Kidney capillary endothelial cell (primary cell): ENCODE measurements at places on chromosomes 4 and X.

GRCh38 chrX:81120936-81121371 is 80.8 kb downstream of the HMGN5 start:
- DNase-seq, result peak; percentile 24

DNA sequence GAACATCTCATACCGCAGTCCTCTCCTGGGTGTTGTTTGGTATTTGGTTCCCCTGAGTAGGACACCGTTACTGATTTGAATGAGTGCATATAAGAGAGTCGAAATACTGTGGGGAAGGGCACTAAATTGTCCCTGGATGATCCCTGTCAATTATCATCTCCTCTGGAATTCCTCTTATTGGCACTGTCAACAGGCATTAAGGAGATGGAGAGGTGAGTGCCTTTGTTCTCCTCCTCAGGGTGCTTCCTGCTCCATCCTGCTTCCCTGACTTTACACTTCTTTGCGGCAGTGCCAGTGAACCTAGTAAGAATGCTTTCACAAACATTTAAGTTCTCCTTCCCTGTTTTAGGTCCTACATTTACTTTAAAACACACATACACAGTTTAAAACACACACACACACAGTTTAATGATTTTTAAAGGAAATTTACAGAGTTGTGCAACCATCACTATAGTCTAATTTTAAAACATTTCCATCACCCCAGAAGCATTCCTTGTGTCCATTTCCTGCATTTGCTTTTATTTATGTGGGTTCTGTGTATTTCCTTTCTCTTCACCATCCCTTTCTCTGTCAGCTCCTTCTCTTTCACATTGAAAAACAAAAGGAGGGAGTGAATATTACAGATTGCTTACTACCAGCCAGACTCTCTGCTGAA is 20.9 kb upstream of the ZRSR2 start:
- DNase-seq, result no peak

GRCh38 chr4:92047209-92047875 is 256.4 kb upstream of the GRID2 start:
- no peak for DNase-seq

DNA sequence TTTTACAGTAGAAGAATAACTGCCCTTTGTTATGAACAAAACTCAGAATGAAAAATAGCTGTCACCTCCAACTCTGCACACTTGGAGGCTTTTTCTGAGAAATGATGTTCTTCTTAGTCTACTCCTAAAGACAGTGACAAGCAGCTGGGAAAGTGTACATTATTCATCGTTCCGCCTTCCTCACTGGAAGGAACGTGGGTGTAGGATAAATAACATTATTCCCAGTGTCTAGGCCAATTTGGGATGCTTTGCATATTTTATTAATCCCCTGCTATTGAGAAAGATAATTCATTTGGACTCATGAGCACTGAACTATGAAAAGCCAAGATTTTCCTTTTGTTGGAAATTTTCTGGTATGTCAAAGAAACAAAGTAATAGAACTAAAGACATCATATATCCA is 87.8 kb downstream of the VCX2 start:
- no peak for DNase-seq

- no peak for DNase-seq
Observed at GRCh38 chr4:7956934-7957656, 17.4 kb upstream of the AFAP1 start.

DNA sequence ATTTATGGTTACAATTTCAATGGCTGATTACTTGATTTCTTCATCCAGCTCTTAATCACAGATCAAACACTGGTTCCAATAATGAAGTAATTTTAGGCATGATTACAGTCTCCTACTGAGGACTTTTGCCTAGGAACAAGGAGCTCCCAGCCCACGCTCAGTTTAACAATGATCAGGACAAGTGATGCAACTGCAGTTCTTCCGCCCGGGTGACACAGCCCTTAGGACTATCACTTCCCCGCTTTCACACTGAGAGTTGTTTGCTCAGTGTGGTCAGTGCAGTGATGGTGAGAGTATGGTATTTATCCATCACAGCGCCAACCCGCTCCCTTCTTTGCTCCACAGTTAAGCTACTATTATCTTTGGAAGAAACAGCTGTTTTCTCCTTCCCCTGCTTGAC is 203.2 kb upstream of the MBNL3 start:
- DNase-seq, result no peak

GRCh38 chrX:22952010-22952409 is 47.8 kb upstream of the DDX53 start:
- DNase-seq, result peak; percentile 32

DNA sequence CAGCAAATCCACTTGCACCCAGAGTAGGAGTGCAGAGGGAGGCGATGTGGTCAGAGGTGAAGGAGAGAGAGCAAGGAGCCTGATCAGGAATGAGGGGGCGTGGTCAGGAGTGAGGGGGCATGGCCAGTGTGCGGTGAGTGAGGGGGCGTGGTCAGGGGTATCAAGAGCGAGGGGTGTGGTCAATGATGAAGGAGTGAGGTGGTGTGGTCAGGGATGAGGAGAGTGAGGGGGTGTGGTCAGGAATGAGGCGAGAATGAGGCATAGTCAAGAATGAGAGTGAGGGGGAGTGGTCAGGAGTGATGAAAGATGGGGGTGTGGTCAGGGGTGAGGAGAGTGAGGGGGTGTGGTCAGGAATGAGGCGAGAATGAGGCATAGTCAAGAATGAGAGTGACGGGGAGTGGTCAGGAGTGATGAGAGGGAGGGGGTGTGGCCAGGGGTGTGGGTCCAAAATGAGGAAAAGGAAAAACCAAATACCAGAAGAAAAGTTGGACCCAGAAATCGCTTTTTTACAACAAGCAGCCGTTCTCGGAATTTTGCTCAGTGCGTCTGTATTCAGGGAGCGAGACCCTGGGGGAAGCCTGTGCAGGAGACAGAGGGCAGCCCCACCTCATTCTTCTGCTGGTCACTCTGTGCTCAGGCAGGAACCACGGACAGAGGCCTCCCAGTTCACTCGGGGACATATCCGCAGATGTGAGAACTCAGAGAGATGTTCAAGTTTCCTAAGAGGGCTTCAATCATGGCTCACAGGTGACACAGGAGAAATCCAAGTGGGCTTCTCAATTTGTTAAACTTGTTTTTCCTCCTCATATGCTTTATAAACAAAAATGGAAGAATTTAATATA is 47.5 kb downstream of the MAGEA1 start:
- DNase-seq, result no peak

DNA sequence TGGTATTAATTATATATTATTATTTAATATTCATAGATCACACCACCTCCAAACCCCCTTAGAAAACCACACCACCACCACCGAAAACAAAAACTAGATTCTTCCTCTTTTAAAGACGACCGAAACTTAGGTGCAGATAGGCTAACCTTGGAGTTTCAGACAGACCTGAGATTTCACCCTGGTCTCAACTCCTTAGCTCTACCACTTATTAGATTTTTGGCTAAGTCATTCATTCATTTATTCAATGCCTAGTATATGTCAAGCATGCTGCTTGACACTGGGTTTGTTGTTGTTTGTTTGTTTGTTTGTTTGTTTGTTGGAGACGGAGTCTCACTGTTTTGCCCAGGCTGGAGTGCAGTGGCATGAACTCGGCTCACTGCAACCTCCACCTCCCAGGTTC is 9.5 kb upstream of the BMP2K start:
- DNase-seq, result no peak

- no peak for DNase-seq
Observed at GRCh38 chrX:100356351-100356896, 53.6 kb downstream of the PCDH19 start.

GRCh38 chr4:107991945-107992630 is 2.4 kb downstream of the HADH start:
- no peak for DNase-seq

- DNase-seq, result no peak
Observed at GRCh38 chr4:107719207-107719921, 670 bp downstream of the PAPSS1 start.

DNA sequence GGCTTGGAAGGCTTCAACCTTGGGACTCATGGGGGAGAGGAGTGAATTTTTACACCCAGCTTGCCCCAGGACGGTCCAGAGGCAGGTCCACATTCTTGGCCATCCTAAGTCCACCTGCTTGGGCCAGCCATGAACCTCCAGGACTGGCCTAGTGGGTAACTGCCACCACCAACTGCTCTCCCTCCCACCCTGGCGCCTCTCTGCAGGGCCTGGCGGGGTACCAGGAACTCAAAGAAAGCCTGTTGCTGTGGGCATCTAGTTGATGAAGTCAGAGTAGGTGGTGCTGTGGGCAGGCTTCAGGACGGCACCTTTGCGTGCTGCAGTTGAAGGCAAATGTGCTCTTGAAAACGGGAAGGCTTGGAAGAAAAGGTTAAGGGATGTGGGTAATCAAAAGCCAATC is 12.0 kb downstream of the BCOR start:
- no peak for DNase-seq

- no peak for DNase-seq
Observed at GRCh38 chr4:149835280-149835679, 19.6 kb upstream of the IQCM start.

DNA sequence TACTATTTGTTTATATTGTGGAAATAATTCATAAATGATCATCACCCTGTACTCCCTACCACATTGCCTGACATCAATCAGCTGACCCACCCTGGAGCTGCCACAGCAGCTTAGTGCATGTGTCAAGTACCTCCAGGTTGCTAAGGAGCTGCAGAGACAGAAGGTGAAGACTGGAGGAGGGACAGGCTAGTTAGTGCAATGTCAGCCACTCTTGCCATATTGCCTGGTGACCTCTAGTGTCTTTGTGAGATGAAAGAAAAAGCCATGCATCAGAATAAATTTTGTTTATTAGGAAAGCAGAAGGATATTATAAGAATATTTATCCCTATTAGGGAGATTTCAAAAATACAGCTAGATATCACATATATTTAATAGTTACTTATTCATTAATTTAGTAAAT is 243.9 kb upstream of the FAT4 start:
- DNase-seq, result no peak

GRCh38 chrX:30741545-30741944 is 88.3 kb downstream of the GK start:
- no peak for DNase-seq

DNA sequence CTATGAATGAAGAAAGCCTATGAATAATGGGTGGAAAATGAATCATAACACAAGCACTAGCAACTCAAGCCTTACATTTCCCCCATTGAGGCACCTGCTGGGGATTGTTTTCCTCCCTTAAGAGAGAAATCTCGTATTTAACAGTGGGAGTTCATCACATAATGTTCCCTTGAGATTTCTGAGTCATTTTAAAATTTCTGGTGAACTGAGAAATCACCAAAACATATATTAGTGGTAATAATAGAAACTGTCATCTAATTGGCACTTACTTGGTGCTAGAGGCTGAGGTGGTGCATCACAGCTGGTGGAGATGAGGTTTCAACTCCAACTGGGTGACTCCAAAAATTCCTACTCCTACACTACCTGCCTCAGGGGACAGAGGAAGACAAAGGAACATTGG is 561.3 kb upstream of the LCORL start:
- DNase-seq, result no peak

GRCh38 chr4:82284475-82284857 is 89.3 kb downstream of the HNRNPD start:
- DNase-seq, result no peak

DNA sequence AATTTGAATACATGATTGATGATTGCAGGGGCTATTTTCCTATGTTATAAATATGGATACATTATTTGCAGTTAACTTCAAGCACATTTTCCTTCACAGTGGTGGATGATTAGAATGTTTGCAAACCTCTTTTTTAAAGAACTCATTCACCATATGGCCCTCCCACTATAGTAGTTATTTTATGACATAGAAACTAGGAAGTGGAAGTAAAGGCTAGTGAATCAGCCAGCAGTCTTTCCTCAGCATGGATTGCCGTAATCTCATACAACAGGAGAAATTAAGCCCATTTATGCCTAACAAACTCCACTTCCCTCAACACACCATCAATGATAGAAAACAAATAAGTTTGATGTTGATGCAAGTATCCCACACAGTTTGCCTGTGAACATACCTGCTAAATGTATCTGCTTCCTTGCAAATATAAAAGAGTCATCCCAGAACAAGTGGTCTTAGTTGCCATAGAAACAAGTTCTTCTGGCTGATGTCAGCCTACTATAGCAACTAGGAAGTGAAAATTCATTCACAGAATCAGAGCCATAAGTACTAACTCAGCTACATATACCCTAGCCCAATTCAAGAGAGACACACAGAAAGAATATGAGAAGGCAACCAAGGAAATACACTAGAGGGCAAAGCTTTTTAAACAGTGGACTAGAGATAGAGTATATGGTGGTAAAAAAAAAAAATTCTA is 100.9 kb upstream of the RADX start:
- DNase-seq, result no peak

GRCh38 chr4:89324671-89325070 is 17.1 kb upstream of the GPRIN3 start:
- peak; percentile 69 for DNase-seq

- DNase-seq, result peak; percentile 42
Observed at GRCh38 chrX:136065044-136065671, 79.9 kb downstream of the SLC9A6 start.

DNA sequence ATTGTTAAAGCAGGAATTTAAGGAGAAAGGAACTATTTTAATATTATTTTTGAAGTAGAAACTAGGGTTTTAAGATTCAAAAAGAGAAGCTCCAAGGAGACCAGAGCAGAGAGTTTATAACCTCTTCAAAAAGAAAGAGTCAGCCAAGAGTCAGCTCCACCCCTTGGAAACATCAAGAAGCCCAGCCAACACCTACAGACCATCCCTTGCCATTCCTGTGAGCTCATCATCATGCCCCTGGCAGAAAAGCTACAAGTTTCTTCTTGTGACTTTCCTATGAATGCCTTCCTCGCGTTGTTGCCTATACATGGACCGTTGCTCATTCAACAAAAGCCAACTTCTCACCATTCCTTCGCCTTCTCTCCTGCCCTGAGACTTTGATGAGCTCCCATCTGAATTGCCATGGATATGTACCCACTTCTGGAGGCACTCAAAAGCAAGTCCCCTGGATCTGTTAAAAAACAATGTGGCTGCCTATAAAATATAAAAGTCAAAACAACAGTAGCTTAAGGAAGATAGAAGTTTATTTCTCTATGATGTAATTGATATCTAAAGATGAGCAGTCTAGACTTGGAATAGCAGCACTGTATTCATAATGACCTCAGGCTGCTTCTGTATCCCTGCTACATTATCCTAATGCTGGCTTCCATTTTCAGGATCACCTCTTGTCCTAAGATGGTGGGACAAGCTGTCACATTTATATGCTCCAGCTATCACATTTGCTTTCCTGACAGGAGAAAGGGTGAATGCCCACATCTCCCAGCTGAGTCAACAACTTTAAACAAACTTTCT is 20.3 kb downstream of the PLRG1 start:
- DNase-seq, result no peak

DNA sequence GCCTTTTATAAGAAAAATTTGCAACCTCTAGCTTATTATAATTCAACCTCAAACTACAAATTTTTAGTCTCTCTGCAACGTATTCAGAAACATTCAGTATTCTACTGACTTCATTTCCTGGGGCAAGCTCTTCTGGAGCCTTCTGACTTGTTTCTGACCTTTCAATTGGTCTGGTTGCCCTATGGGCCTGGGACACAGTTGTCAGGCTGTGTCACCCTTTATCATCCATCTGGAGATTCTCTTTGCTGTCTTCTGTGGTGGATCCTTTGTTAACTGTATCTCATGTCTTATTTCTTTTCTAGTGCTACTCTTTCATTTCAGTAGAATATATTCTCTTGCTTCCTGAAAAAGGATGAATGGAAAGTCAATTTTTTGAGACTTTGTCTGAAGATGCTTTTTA is 55.1 kb upstream of the PGRMC2 start:
- DNase-seq, result no peak
